ENCODE measurements at places on chromosomes 1 and 21. TPM values are rescaled to one million over a fixed set of nuclear protein-coding genes. Genes with fewer than 3 reads are reported as not detected.

NR0B2 gene
- total RNA-seq = not detected

OPRD1 gene
- 20.8 TPM for total RNA-seq

ESRRG gene
- total RNA-seq = 22.3 TPM

DRAM2 gene
- 23.9 TPM for total RNA-seq

KIF26B gene
- 11.2 TPM for total RNA-seq

LCE1B gene
- total RNA-seq = not detected

CFHR1 gene
- total RNA-seq = not detected

DESI2 gene
- total RNA-seq = 10.9 TPM

CRB1 gene
- 20.4 TPM for total RNA-seq

NBPF12 gene
- total RNA-seq = 30.4 TPM

TPTE gene
- not detected for total RNA-seq

USH2A gene
- 0.51 TPM for total RNA-seq

CD34 gene
- 8.5 TPM for total RNA-seq

CENPS gene
- total RNA-seq = 18.7 TPM

KCNA3 gene
- 22.5 TPM for total RNA-seq

RAD54L gene
- total RNA-seq = 5.3 TPM

PRAMEF12 gene
- not detected for total RNA-seq

GRCh38 chr1:156525071-156525501 lies 24.5 kb upstream of the MEF2D start:
- DNase-seq = no peak

DNA sequence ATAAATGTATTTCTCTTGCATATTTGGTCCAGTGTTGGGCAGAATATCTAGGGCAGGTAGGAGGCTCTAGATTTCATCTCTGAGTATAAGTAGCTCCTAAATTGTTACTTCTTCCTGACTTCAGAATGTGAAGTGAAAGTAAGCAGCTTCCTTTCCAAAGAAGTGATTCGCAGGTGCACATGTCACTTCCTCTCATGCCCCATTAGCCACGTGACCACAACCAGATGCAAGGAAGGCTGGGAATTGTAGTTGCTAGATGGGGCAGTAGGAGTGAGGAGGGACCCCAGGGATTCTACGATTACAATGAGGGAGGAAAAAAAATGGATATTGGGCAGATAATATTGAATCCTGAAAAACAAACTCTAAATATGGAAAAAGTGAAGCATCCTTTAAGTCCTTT lies 113.2 kb upstream of the CYYR1 start:
- no peak for DNase-seq

- DNase-seq = no peak
Measured at GRCh38 chr1:22001409-22001808, at the start of gene CELA3A. Gene CELA3A, plus strand, starts transcription at chr1:22001657. Its CDS starts 18 bp downstream, at chr1:22001675.

- no peak for DNase-seq
Measured at GRCh38 chr1:209202830-209203532, 380.5 kb upstream of the CAMK1G start.

GRCh38 chr1:40796939-40797667 lies 13.5 kb downstream of the KCNQ4 start:
- DNase-seq = no peak

DNA sequence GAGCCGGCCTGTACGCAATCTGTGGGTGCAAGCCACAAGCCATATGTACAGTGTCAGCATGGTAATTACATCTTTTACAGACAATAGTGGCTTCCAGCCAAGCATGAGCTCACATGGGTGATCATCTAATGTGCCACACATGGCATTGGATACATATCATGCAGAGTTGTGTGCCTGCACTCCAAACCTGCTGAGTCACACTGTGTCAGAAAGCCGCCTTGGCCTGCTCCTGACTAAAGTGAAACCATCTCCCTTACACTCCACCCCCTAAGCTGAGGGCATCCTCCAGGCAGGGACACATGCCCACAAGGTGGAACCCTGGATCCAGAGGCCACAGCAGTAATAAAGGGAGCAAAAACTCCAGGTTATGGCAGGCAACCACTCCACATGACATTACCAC lies 72.5 kb downstream of the KCNT2 start:
- DNase-seq = no peak

GRCh38 chr1:93732514-93732913 lies 50.9 kb upstream of the BCAR3 start:
- no peak for DNase-seq

GRCh38 chr1:111911776-111912515 lies 77.5 kb downstream of the KCND3 start:
- no peak for DNase-seq

DNA sequence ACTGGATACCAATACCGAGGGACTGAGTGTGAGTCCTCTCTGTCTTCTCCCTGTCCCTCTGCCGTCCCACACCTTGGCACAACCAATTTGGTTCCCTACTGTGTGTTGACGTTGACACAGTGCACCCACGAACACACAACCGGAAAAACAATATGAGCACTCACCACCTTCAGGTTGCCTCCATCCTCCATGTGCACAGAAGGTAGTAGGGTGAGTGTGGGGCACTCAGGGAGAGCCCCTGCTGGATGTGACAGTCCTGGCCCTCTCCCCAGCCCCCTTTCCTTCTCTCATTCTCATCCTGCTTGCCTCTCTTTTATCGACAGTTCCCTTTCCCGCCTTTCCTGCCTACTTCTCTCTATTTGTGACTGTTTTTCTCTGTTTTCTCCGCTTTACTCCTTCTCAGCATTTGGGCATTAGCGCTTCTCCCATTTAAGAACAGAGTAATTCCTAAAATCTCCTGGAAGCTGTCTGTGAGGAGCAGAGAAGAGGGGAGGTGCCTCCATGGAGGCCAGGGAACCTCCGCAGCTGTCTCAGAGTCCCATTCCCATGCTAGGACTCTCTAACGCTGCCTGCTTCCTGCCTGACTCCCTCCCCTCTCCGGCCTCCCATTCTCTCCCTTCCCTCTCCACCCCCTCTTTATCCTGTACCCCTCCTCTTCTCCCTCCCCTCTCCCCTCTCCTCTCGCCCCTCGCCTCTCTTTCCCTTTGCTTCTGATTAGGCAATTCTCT lies 16.4 kb downstream of the CADM3 start:
- DNase-seq = no peak

DNA sequence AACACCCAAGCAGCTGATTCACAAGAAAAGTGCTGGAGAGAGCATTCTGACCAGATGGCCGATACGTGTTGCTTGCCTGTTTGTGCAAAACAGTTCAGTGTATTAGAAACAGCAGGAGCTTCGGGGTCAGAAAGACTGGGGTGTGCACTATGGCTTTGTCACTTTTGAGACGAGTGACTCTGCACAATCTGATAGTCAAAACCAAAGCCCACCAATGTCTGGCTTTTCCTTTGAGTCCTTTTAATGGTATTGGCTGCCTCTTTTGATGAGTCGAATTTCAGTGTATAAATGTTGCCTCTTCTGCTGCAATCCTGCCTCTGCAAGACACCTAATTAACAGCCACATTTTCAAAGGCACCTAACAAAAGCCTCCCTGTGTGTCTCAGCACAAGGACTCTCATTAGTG lies 444.6 kb downstream of the AJAP1 start:
- no peak for DNase-seq

DNA sequence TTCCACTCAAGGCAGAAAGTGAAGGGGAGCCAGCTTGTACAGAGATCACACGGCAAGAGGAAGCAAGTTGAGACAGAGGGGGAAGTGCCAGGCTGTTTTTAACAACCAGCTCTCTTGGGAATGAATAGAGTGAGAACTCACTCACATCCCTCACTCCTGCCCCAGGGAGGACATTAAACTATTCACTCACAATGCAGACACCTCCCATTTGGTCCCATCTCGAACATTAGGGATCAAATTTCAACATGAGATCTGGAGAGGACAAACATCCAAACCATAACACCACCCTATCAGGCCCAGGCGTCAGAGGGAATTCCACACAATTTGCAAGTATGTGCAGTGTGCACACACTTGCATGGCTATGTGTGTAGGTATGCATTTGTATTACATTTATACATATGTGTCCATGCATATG lies 62.7 kb downstream of the DMAP1 start:
- no peak for DNase-seq

DNA sequence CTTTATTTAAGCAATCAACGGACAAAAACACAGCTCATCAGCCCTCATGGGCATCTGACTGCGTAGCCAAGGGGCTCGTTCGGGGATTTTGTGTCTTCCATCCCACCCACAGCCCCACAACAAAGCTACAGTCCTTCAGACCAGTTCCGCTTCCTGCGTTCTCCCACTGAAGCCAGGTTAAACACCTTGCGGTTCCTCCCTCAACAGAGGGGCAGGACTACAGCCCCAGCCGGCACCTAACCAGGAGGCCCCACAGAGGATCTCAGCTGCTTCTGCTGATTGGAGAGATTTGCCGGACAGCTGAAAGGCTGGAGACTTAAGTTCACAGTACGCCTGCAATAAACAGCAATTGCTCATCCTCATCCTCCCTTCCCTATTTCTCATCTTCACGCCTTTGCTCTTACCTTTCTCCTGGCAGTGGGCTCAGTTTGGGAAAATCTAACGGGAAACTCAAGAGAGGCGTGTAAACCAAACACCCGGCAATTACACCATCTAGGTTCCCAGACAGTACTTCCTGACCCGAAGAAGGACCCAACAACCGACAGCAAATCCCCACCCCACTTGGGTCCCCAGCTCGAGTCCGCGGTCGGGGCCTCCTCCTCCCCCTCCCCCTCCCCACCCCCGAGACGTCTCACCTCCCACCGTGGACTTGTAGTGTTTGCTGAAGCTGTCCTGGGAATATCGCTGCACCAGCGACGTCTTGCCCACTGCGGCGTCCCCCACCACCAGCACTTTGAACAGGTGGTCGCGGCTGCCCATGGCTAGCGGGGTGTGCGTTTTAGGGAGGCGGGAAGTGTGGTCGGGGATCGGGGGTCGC lies 876 bp downstream of the RAB29 start:
- no peak for DNase-seq

GRCh38 chr1:55154616-55155015 lies 60.5 kb downstream of the USP24 start:
- no peak for DNase-seq

DNA sequence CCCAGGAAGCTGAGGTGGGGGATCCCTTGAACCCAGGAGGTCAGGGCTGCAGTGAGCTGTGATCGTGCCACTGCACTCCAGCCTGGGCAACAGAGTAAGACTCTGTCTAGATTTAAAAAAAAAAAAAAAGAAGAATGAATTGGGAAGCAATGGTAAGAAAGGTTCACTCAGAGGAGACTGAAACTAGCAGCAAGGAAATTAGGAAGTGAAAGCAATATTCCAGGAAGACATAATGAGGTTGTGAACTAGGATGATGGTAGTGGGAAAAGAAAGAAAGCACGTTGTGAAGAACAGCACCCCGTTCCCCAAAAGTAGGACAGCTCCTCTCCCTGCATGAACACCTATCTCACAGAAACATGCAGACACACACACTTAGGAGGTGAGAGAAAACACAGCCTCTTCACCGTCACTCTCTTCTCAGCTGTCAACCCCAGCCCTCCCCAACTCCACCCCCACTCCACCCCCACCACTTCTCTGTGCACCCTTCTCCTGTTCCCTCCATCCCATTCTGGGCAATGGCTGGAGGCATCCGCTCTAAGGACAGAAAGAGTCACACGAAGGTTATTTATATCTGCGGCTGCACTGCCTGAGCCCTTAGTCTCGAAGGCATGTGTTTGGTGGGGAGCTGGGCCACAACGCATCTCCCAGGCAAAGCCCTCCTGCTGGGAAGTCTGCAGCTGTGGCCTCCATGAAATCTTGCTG lies 101.8 kb upstream of the LPGAT1 start:
- no peak for DNase-seq

GRCh38 chr1:230248016-230248888 lies 177.9 kb downstream of the PGBD5 start:
- DNase-seq = no peak

- no peak for DNase-seq
Measured at GRCh38 chr1:159778266-159778665, 2.5 kb upstream of the DUSP23 start.

DNA sequence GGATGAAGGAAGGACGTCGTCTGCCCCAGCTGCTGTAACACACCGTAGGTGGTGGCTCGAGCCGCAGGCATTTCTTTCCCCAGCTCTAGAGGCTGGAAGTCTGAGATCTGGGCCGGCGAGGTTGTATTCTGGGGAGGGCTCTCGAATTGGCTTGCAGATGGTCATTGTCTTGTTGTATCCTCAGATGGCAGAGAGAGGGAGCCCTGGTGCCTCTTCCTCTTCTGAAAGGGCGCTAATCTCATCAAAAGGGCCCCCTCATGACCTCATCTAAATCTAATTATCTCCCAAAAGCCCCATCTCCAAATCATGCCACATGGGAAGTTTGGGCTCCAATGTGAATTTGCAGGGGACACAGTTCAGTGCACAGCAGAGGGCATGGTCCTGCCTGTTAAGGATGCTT lies 109.0 kb downstream of the SIK1 start:
- no peak for DNase-seq

GRCh38 chr1:39842836-39843235 lies 40.5 kb downstream of the TRIT1 start:
- DNase-seq = no peak

- DNase-seq = no peak
Measured at GRCh38 chr1:61322769-61323168, 240.4 kb downstream of the NFIA start.

Measured in dorsolateral prefrontal cortex (tissue), 122 donors.